ENCODE measurements at places on chromosomes 4 and X.
A peak's percentile ranks its signal among the peaks of the same experiment; 100 is the strongest.

DNA sequence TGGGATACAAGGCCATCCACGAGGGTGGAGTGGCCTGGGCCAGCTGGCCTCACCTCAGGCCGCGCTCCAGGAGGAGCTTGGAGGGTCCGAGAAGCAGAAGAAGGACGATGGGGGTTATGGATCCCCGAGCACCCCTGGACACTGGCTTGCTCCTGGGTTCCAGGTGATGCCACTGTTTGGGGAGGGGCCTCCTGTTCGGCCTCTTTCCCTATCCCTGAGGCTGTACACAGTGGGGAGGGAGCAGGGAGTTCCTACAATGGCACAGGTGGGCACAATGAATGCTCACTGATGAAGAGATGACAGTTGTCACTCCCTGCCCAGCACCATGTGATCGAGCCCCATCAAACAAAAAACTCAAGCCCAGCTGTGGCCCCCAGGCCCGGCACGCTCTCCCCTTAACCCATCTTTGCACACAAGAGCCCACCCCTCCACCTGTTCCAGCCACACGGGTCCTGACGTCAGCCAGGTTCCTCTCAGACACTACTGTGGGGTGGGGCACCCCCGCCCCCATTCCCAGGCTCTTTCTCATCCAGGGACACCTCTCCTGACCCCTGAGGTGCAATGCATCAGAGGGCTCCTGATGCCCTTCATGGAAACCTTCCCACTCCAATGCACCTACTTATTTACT is 70.3 kb downstream of the WFS1 start:
- DNase-seq: no peak

- no peak for DNase-seq
Observed at GRCh38 chr4:124121461-124121971, 591.0 kb downstream of the ANKRD50 start.

- no peak for DNase-seq
Observed at GRCh38 chrX:154370300-154371016, 4.0 kb downstream of the FLNA start.

GRCh38 chr4:128823025-128823661 is 13.6 kb downstream of the JADE1 start:
- no peak for DNase-seq

GRCh38 chr4:2691952-2692435 is 64.1 kb downstream of the TNIP2 start:
- no peak for DNase-seq

DNA sequence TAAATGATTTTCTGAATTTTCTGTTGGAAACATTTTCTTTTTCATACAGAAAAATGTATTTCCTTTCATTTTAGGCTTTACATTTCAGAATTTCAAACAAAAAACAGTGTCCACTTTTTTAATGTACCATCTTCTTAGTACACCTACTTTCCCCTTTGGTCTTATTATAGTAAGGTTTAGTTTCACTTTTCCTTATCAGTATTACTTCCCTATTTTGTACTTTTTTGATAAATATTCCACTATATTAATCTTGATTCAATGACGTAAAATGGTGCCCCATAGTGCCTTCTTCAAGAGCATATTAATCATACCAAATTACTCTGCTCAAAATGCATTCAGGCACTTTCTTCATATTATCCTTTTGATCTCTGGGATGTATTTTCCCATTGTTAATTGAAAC is 52.5 kb downstream of the BANK1 start:
- DNase-seq: no peak

DNA sequence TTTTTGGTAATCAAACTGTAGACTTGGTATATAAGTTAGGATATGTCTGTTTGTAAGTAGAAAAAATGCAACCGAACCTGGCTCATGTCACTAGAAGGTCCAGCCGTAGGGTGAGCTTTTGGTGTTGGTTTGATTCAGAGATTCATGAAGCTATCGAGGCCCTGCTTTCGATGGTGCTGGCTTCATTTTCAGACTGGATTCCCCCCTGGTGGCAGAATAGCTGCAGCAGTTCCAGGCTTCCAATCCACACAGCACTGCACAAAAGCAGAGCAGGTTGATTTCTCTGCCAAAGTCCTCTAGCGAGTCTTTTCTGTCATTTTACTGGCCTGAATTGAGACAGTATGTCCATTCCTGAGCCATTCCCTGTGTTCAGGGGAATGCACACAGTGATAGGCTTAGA is 33.1 kb downstream of the PDK3 start:
- DNase-seq: peak; percentile 11

DNA sequence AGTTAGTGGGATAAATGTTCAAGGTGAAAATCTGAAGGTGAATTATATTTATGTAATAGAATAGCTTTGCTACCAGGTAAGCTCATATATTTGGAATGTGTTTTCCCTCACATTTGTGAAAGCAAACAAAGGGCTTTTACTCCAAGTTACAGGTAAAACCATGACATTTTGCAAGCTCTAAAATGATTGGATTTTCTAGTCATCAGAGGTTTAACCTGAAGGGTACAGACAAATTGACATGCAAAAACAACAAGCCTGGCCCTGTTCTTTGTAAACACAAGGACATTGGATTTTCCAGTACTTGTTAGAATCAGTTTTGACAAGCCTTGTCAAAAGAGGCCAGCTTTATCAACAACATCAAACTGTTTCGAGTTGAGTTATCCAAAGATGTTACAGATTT is 51.7 kb downstream of the ZFX start:
- no peak for DNase-seq

GRCh38 chrX:7059214-7059838 is 88.2 kb upstream of the STS start:
- DNase-seq: no peak

DNA sequence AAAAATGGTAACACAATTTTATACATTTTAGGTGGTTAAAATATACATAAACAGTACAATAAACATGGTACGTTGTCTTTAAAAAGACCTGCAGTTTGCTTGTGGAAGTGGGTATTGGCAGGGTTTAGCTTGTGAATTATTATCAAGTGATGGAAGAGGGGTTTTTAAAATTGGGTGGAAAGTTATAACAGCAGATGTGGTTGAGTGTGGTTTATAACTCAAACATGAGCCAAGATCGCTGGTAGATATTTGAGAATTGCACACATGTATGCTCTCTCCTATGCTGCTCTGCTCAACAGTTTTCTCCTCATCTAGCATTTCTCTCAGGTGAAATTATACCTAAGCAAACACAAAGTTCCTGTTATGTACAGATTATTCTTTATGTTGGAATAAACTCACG is 14.0 kb downstream of the EPGN start:
- DNase-seq: no peak

GRCh38 chrX:67749536-67749935 is 205.7 kb downstream of the AR start:
- no peak for DNase-seq

DNA sequence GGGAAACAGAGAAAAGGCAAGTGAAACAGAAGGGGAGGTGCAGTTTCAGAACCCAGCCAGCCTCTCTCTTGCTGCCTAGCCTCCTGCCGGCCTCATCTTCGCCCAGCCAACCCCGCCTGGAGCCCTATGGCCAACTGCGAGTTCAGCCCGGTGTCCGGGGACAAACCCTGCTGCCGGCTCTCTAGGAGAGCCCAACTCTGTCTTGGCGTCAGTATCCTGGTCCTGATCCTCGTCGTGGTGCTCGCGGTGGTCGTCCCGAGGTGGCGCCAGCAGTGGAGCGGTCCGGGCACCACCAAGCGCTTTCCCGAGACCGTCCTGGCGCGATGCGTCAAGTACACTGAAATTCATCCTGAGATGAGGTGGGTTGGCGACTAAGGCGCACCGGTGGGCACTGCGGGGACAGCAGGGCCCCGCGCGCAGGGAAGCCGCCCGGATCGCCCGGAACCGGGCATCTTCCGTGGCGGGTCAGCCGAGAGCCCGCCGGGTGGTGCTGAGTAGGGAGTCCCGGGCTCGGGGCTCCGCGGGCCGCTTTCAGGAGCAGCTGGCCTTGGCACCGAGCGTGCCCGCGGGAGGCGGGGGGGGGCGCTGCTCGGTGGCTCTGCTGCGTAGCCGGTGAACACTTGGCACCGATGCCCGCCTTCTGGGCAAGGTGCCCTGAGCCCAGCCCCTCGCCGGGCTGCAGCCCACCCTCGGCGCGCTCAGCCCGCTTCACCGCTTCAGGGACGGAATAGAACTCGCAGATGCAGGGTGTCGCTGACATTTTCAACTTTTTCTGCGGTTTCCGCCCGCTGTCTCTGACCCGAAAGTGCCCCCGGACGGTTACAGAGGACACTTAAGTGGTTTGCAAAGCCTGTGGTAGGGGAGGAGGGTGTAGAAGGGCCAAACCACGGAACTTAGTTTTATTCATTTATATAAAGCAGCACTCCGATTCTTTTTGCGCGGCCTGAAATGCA is at the start of gene CD38:
TSS of gene CD38 (plus strand) at position 40 of the 953 bp plus-strand sequence. CDS start at position 127, 87 bp downstream.
- DNase-seq: peak; percentile 22

GRCh38 chrX:3271183-3271833 is 75.1 kb downstream of the MXRA5 start:
- DNase-seq: no peak

- no peak for DNase-seq
Observed at GRCh38 chr4:121221608-121222007, 57.5 kb upstream of the TNIP3 start.

GRCh38 chr4:165355900-165356300 is 22.9 kb upstream of the CPE start:
- DNase-seq: peak; percentile 82

DNA sequence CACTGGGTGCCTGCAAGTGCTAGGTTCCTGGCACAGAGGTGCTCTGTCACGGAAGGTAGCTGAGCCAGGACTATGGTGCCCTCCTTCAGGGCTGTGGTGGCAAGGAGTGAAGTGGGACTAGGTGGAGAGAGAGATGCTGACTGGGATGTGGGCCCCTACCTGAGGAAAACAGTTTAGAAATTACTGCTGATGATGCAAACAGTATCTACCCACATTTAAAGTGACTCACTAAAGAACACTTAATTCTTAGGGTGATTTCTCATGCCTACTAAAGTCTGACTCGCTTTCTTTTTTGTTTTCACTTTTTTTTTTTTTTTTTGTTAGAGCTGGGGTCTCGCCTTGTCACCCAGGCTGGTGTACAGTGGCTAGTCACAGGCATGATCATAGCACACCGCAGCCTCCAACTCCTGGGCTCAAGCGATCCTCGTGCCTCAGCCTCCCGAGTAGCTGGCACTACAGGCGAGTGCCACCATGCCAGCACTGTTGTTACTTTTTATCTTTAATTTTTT is 3.1 kb downstream of the ZNF185 start:
- no peak for DNase-seq

DNA sequence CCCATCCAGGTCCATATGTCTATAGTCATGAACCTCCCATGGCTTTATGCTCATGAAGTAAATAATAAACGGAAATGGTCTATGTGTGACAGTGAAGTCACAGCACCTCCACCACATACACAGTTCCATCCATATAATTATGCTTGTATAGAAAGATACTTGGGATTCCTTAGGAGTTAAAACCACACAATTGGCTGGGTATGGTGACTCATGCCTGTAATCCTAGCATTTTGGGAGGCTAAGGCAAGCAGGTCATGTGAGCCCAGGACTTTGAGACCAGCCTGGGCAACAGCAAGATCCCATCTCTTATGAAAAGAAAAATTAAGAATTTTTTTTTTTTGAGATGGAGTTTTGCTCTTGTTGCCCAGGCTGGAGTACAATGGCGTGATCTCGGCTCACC is 55.6 kb upstream of the RBM47 start:
- no peak for DNase-seq

DNA sequence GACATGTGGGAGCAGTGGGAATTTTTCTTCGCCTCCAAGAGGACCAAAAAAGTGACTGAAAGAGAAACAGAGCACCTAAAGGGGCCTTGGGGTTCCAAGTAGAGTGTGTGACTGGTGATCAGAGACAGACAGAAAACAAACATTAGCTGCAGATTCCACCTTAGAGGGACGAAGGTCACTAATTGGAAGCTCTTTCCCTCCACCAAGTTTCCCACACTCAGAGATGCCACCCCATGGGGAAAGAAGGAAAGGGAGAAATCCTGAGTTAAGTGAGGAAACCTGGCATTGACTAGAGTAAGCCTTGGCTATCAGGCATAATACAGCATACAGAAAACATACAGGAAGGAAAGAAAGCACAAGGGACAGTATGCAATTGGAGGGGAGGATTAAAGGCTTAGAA is 90.9 kb downstream of the HNRNPD start:
- DNase-seq: peak; percentile 15

- peak; percentile 68 for DNase-seq
Observed at GRCh38 chr4:76610751-76611547, 175.9 kb downstream of the SHROOM3 start.

DNA sequence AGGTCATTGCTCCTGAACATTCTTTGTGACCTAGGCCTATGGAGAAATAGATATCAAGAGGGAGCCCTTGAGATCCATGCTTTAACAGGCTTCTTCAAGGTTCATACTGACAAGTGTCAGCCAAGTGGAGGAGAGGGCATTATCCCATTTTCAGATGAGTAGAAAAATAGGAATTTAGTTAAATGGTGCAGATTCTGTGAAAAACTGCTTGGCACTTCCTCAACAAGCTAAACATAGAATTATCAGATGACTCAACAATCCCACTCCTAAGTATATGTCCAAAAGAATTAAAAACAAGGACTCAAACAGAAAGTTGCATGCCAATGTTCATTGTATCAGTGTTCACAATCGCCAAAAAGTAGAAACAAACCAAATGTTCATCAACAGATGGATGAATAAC is 43.8 kb upstream of the KCNIP4 start:
- no peak for DNase-seq

Measured in mesendoderm (in vitro differentiated cells).